ENCODE measurements at places on chromosomes 13 and 19.

GRCh38 chr13:107900775-107901174 lies 314.6 kb downstream of the LIG4 start:
- H3K4me3 ChIP-seq: no peak overlapping the region
- no peaks in the 10 kb centered on the region for H3K4me1 ChIP-seq
- no peaks in the 10 kb centered on the region for H3K27me3 ChIP-seq

- H3K4me1 ChIP-seq: no peaks in the 10 kb centered on the region
- no peaks in the 10 kb centered on the region for H3K36me3 ChIP-seq
- ATAC-seq: no peak
- no peak overlapping the region for H3K27ac ChIP-seq
Measured at GRCh38 chr13:21973437-21974125, 302.7 kb downstream of the FGF9 start.

DNA sequence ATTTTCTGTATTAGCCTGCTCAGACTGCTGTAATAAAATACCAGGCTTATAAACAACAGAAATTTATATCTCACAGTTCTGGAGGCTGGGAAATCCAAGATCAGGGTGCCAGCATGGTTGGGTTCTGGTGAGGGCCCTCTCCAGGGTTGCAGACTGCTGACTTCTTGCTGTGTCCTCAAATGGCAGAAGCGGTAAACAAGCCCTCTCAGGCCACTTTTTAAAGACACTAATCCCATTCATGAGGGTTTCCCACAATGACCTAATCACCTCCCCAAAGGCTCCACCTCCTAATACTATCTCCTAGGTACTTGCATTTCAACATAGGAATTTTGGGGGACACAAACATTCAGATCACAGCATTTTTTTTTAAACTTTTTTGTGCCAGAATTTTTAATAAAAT lies 159.3 kb downstream of the PDS5B start:
- ATAC-seq: no peak
- H3K4me1 ChIP-seq: no peaks in the 10 kb centered on the region
- H3K4me3 ChIP-seq: no peak overlapping the region
- H3K27ac ChIP-seq: no peak overlapping the region

GRCh38 chr13:108574856-108575255 lies 54.6 kb upstream of the MYO16 start:
- H3K27ac ChIP-seq: no peak overlapping the region
- H3K4me1 ChIP-seq: no peaks in the 10 kb centered on the region
- H3K36me3 ChIP-seq: no peaks in the 10 kb centered on the region
- no peaks in the 10 kb centered on the region for H3K27me3 ChIP-seq
- H3K4me3 ChIP-seq: no peak overlapping the region

GRCh38 chr13:58806401-58806800 lies 1174.9 kb downstream of the PCDH17 start:
- ATAC-seq: no peak
- H3K4me3 ChIP-seq: no peak overlapping the region
- H3K36me3 ChIP-seq: no peaks in the 10 kb centered on the region
- H3K4me1 ChIP-seq: no peaks in the 10 kb centered on the region

GRCh38 chr13:42000846-42001245 lies 39.9 kb upstream of the VWA8 start:
- no peaks in the 10 kb centered on the region for H3K36me3 ChIP-seq
- H3K4me1 ChIP-seq: no peaks in the 10 kb centered on the region
- ATAC-seq: no peak
- peaks cover 35% of the 10 kb centered on the region for H3K27me3 ChIP-seq

DNA sequence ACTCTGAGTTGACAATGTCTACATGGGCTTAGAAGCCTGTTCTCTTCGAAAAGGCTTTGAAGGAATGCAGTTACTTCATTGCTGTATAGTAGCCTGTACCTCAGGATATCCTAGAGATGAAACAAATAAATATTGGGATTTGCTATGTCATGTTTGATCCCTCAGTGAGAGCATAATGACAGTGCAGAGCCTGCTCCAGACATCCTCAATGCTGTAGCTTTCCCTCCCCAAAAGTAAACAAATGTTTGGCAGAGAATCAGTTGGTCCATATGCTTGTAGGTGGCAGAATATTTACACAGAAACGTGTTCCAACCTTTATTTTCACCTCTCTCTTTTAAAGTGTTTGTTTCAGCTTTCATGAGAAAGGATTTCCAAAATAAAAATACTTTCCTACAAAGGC lies 515.3 kb upstream of the SGCG start:
- H3K4me1 ChIP-seq: no peaks in the 10 kb centered on the region
- H3K4me3 ChIP-seq: no peak overlapping the region
- H3K27me3 ChIP-seq: no peaks in the 10 kb centered on the region
- no peak overlapping the region for H3K27ac ChIP-seq

GRCh38 chr13:30346153-30346788 lies 38.9 kb upstream of the KATNAL1 start:
- peak; percentile 94 for ATAC-seq
- H3K36me3 ChIP-seq: peaks cover 25% of the 10 kb centered on the region
- H3K27me3 ChIP-seq: no peaks in the 10 kb centered on the region
- peaks cover 27% of the 10 kb centered on the region for H3K4me1 ChIP-seq

DNA sequence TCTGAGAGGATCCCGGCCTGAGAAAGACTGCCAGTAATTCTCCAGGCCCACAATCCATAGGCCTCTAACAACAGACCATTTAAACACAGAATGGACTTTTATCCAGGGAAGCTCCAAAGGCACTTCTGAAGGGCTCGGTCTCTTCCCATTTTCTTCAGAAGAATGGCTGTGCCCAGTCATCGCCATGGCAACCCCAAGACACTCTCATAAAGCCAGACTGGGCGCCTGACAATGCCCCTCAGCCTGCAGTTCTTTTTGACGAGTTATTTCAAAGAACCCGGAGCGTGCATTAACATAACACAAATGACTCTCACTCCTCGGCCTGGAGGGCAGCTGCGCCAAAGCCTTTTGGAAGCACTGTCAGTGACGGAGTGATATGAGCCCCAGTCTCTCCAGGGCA lies 61.0 kb downstream of the RASA3 start:
- H3K27me3 ChIP-seq: no peaks in the 10 kb centered on the region
- peaks cover 36% of the 10 kb centered on the region for H3K36me3 ChIP-seq
- ATAC-seq: no peak
- no peak overlapping the region for H3K4me3 ChIP-seq
- H3K4me1 ChIP-seq: peaks cover 43% of the 10 kb centered on the region
- peak overlapping the region; percentile 47 for H3K27ac ChIP-seq

DNA sequence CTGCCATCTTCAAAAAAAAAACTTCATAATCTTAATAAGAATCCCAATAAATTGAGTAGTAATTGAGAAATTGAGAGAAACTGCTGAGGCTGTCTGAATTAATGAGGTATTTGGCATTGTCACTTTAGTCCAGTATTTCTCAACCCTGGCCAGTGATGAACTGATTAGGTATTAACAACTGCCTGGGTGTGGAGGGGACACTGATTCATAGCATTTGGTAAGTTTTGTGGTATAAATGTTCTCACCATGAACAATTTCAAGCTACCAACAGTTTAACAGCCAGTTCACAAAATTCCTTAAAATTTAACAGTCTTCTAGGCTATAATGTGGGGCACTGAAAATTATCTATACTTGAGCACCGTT lies 18.3 kb downstream of the GPC6 start:
- no peak overlapping the region for H3K4me3 ChIP-seq
- no peak overlapping the region for H3K27ac ChIP-seq
- H3K27me3 ChIP-seq: no peaks in the 10 kb centered on the region
- no peaks in the 10 kb centered on the region for H3K4me1 ChIP-seq

GRCh38 chr19:14437578-14438140 lies 4.6 kb downstream of the PKN1 start:
- H3K27ac ChIP-seq: no peak overlapping the region
- H3K27me3 ChIP-seq: no peaks in the 10 kb centered on the region
- no peak for ATAC-seq
- peaks cover 40% of the 10 kb centered on the region for H3K4me1 ChIP-seq

GRCh38 chr13:32728327-32728726 lies 142.1 kb downstream of the PDS5B start:
- H3K27me3 ChIP-seq: no peaks in the 10 kb centered on the region
- no peak for ATAC-seq
- peaks cover 67% of the 10 kb centered on the region for H3K36me3 ChIP-seq
- peaks cover 20% of the 10 kb centered on the region for H3K4me1 ChIP-seq
- H3K4me3 ChIP-seq: no peak overlapping the region
- H3K27ac ChIP-seq: no peak overlapping the region

DNA sequence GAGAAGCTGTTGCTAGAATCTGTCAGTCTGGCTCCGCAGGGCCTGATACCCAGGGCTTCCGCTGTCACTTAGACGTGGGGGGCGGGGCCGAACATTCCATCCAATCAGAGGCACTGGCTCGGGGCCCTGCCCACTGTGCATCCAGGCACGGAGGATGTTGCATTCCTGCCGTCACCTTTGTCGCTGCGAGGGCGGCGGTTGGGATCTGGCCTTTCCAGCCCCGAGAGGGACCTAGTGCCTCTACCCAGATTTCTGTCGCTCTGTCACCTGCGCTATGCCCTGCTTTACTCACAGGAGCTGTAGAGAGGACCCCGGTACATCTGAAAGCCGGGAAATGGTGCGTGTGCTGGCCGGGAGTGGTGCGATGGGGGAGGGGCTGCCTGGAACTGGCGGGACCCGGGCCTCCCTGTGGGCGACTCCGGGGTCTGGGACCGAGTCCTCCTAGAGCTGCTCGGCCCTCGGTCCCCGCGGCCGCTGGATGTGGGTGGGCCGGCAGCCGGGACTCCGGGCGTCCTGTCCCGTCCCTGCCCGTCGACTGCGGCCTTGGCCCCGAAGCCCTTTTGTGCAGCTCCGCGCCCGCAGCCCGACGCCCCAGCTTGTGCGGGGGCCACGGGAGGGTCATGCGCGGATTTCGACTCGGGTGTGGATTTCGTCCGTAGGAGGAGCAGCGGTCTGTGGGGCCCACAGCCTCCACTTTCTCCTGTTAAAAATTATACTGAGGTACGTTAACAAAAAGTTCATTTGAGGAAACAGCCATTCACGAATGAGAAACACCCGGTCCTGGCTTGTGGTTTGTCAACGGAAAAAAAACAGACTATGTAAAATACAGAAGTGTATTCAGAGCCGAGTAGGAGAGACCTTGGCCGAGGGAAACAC lies at the start of gene ZNF439:
ZNF439 (plus strand) TSS at position 133 of the 876 bp plus-strand sequence; CDS start at position 275, 142 bp downstream.
- H3K36me3 ChIP-seq: peaks cover 14% of the 10 kb centered on the region
- H3K4me1 ChIP-seq: peaks cover 36% of the 10 kb centered on the region
- H3K4me3 ChIP-seq: peak within 1 kb of the TSS; percentile 89
- H3K27me3 ChIP-seq: no peaks in the 10 kb centered on the region
- peak; percentile 100 for ATAC-seq
- peak within 1 kb of the TSS; percentile 82 for H3K27ac ChIP-seq

DNA sequence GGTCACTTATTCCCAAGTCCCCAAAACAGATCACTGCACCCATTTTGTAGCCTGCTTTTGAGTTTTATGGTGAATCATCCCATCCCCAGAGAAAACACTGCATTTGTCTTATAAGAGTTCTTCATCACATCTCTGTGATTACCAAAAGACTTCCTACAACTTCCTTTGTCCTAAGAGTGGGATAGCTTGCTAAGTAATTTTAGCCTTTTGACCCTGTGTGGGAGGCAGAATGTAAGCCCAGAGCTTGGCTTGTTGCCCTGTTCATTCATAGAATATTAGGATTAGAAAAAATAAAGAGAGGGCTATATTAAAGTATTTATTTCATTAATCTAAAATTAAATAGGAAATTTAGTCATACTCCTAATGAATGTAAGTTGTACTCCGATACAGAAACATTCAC lies 213.3 kb downstream of the MZT1 start:
- ATAC-seq: no peak
- H3K27ac ChIP-seq: no peak overlapping the region
- no peaks in the 10 kb centered on the region for H3K27me3 ChIP-seq
- no peaks in the 10 kb centered on the region for H3K36me3 ChIP-seq
- H3K4me3 ChIP-seq: no peak overlapping the region

GRCh38 chr13:105019073-105019472 lies 1516.4 kb downstream of the EFNB2 start:
- no peaks in the 10 kb centered on the region for H3K36me3 ChIP-seq
- no peak overlapping the region for H3K27ac ChIP-seq
- no peak for ATAC-seq
- H3K4me1 ChIP-seq: no peaks in the 10 kb centered on the region

DNA sequence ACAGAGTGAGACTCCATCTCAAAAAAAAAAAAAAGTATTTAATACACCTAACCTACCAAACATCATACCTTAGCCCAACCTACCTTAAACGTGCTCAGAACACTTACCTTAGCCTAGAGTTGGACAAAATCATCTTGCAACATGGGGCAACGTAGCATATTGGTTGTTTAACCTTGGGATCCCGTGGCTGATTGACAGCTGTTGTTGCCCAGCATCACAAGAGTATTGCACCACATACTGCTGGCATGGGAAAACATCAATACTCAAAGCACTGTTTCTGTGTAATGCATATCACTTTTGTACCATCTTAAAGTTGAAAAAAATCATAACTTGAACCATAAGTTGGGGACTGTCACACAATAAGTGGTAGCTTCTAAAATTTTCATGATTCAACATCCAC lies 73.8 kb upstream of the MIR17HG start:
- H3K4me1 ChIP-seq: no peaks in the 10 kb centered on the region
- H3K36me3 ChIP-seq: no peaks in the 10 kb centered on the region
- ATAC-seq: no peak

GRCh38 chr19:39671739-39672363 lies 16.1 kb downstream of the LGALS16 start:
- peaks cover 6% of the 10 kb centered on the region for H3K4me1 ChIP-seq
- H3K4me3 ChIP-seq: no peak overlapping the region
- H3K36me3 ChIP-seq: no peaks in the 10 kb centered on the region
- no peak overlapping the region for H3K27ac ChIP-seq
- peaks cover 16% of the 10 kb centered on the region for H3K27me3 ChIP-seq

GRCh38 chr13:73859841-73860240 lies 274.4 kb downstream of the KLF12 start:
- no peak for ATAC-seq
- H3K36me3 ChIP-seq: peaks cover 26% of the 10 kb centered on the region
- peaks cover 7% of the 10 kb centered on the region for H3K4me1 ChIP-seq
- no peak overlapping the region for H3K4me3 ChIP-seq

GRCh38 chr13:67094078-67094477 lies 136.1 kb downstream of the PCDH9 start:
- H3K36me3 ChIP-seq: no peaks in the 10 kb centered on the region
- H3K27ac ChIP-seq: no peak overlapping the region
- no peaks in the 10 kb centered on the region for H3K27me3 ChIP-seq
- ATAC-seq: no peak

DNA sequence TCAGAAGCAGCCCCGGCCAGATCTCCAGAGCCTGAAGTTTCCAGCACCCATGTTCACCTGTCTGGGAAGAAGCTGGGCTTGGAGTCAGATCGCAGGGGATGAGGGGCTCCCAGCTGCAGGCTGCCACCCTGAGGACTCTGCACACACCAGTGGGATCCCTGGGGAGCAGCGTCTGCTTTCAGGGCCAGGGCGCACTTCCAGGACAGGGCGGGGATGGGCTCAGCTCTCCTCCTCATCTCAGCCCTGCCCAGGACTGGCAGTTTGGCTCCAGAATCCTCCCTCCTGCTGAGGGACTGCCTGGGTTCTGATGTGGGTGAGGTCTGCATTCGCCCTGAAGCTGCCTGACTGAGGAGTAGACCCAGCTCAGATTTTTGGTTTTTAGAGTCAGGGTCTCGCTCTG lies 3.5 kb downstream of the SLC7A9 start:
- ATAC-seq: no peak
- peaks cover 7% of the 10 kb centered on the region for H3K27me3 ChIP-seq
- H3K36me3 ChIP-seq: no peaks in the 10 kb centered on the region
- H3K4me3 ChIP-seq: no peak overlapping the region
- H3K4me1 ChIP-seq: no peaks in the 10 kb centered on the region

GRCh38 chr13:25493931-25494640 lies 122.3 kb downstream of the ATP8A2 start:
- no peak overlapping the region for H3K27ac ChIP-seq
- ATAC-seq: no peak
- no peak overlapping the region for H3K4me3 ChIP-seq
- H3K27me3 ChIP-seq: peaks cover 8% of the 10 kb centered on the region

Measured in stimulated activated memory B cell treated with anti-CD40 and anti-IgM and Interleukin-4, amounts not matched to agents 10 μg/mL and 1 μg/mL and 100 μg/mL, for 72 hours (primary cell).